Bladder microvascular endothelial cell (primary cell): ENCODE measurements at places on chromosomes 5 and 9. TPM values are rescaled to one million over a fixed set of nuclear protein-coding genes. Genes with fewer than 3 reads are reported as not detected.

PTAR1 gene
- total RNA-seq, result 32.9 and 100 TPM in 2 replicates

AGTPBP1 gene
- 17.0 and 29.5 TPM in 2 replicates for total RNA-seq

CKMT2 gene
- 0.16 and 0.25 TPM in 2 replicates for total RNA-seq

DRD1 gene
- under 0.01 TPM in 1 of 2 replicates, not detected in the other for total RNA-seq

KIF27 gene
- 1.5 and 5.2 TPM in 2 replicates for total RNA-seq

SLC4A9 gene
- total RNA-seq, result under 0.01 and 0.19 TPM in 2 replicates

FOXD4L4 gene
- 0.38 TPM in 1 of 2 replicates, not detected in the other for total RNA-seq

ADAMTS13 gene
- total RNA-seq, result 0.49 and 3.0 TPM in 2 replicates

RARS1 gene
- 82.4 and 113 TPM in 2 replicates for total RNA-seq

MARCHF11 gene
- total RNA-seq, result not detected in 2 replicates

LYRM7 gene
- 2.3 and 4.6 TPM in 2 replicates for total RNA-seq

FOXD1 gene
- total RNA-seq, result 0.06 and 0.16 TPM in 2 replicates

DCAF12 gene
- 9.7 and 17.9 TPM in 2 replicates for total RNA-seq

MYMK gene
- not detected in 2 replicates for total RNA-seq

C5orf52 gene
- total RNA-seq, result not detected in 2 replicates

SPOCK1 gene
- 1.6 and 20.9 TPM in 2 replicates for total RNA-seq

CDH12 gene
- not detected in 2 replicates for total RNA-seq

IFNA13 gene
- not detected in 2 replicates for total RNA-seq

FBXL7 gene
- 6.2 and 23.9 TPM in 2 replicates for total RNA-seq

IFNA21 gene
- not detected in 2 replicates for total RNA-seq

ANKRD55 gene
- 0.49 and 0.82 TPM in 2 replicates for total RNA-seq

ZBED3 gene
- 0.65 and 2.0 TPM in 2 replicates for total RNA-seq

PTGR1 gene
- total RNA-seq, result 15.9 and 31.4 TPM in 2 replicates

SH3TC2 gene
- total RNA-seq, result 8.6 and 16.4 TPM in 2 replicates

MIGA2 gene
- total RNA-seq, result 19.8 and 31.1 TPM in 2 replicates

PRRX2 gene
- total RNA-seq, result 0.16 TPM in 1 of 2 replicates, not detected in the other

HRCT1 gene
- 0.32 and 3.5 TPM in 2 replicates for total RNA-seq

CEP120 gene
- total RNA-seq, result 11.7 and 17.6 TPM in 2 replicates

CTNNAL1 gene
- 81.4 and 112 TPM in 2 replicates for total RNA-seq

F2RL2 gene
- total RNA-seq, result 0.16 and 0.50 TPM in 2 replicates

TEX48 gene
- total RNA-seq, result not detected in 2 replicates

TLX3 gene
- total RNA-seq, result not detected in 2 replicates

ST6GALNAC6 gene
- 29.6 and 29.8 TPM in 2 replicates for total RNA-seq

HTR4 gene
- total RNA-seq, result not detected in 2 replicates
